Activated naive CD8-positive, alpha-beta T cell treated with anti-CD3 and anti-CD28 coated beads, Interleukin-2, amount 50 U/mL, for 24 hours (primary cell): ENCODE measurements at places on chromosomes 4 and X.

DNA sequence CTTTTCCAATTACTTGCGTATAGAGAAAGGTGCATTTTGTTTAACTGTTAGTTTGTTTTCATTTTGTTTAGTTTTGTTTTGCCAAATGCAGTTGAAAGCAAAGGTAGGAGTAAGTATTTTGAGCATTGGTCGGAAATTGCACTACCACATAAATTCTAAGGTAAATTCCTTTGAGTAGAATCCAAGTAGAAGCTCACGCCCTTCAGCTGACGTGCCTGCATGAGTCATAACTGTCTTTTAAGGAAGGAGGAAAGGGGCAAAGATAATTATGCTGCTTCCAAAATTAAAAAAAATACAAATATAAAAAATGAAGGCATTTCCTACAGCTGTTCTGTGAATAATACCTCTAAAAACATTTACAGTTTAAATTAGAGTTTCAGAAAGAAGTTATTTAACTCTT is 110.2 kb upstream of the MYOZ2 start:
- no peak for DNase-seq

DNA sequence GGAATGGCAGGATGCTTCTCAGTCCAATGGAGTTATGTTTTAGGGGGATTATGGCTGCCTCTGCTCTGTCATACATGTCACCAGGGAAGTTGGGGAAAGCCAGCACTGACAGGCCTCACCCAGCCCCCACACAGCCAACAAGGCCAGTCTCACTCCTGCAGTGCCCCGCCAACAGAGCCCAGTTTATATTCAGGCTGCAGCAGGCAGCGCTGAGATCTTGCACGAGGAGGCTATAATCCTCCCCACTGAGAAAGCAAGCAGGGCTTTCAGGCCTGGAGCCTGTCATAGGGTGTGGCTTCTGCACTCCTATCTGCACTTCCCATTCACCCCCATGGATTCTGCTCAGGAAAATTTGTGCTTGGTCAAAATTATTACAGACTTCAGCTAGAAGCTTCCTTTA is 25.1 kb downstream of the ADAD1 start:
- DNase-seq: no peak

DNA sequence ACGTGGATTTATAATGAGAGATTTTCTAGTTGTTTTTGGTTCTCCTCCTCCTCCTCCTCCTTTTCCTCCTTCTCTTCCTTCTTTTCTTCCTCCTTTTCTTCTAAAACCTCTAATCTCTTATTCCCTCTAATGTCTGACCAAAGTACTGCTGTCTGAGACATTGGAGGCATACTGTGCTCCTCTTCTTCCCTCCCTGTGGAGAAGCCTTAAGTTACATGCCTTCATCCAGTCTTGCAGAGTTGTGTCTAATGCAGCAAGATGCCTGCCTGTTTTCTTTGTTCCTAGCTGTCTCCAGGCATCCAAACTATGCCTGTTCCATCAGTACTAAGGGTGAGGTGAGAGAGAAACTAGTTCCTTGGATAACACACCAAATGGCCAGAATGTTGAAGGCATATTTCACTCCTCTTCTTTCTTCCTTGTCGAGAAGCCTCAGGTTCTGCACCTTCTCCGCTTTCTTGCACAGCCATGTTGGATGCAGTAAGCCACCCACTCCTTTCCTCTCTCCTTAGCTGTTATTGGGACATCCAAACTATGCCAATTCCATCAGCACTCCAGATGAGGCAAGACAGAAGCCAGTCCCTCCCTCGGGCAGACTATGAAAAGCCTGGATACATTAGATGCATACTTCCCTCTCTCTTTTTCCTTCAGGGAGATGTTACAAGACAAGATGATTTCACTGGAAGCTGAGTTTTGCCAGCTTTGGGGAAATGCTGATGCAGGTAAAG is 285.7 kb upstream of the TRAM1L1 start:
- no peak for DNase-seq

DNA sequence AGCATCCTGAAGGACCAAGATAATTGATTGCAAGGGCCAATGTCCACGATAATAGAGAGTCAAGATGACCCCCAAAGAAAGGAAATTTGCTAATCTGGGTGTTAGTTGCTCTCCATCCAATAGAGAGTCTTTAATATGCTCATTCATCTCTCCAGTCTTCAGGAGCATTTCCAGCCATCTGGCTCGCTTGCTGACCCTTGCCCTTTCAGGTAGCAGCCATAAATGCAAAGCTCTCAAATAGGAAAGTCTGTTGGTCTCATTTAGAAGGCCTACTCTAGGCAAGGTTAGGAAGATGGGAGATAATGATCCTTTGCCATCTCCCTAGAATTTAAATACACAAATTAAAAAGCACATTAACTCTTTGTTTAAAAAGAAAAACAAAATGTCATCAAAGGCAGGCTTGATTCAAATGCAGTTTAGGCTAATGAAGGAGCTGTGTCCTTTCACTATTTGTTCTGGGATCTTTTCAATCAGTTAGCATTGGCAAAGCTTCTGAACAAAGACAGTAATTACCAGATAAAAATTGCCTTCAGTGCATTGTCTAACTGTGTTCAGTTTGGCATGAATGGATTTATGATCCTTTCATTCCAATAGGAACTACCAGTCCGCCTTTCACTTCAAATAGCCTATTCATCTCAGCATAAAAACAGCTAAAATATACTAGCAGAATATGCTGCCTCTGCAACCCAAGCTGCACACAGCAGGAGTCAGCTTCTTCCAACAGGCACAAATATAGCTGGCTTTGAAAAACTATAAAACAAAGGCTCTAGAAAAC is 49.6 kb upstream of the ATXN3L start:
- DNase-seq: no peak

DNA sequence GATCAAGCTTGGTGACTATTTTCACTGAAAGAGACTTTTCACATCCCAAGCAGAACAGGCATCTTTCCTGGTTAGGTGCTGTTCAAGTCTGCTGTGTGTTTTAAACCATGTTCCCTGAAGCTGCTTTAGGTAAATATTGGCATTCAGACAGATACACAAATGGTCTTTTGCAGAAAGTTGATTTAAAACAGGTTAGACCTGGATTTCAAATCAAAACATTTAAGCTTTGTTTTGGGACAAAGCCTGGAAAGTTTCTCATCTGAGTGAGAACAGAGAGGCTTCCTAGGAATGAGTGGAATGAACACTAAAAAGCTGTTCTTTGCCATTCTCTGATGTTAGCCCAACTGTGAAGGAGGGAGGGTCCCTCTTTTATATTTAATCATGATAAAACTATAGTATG is 10.1 kb downstream of the ANXA3 start:
- no peak for DNase-seq

- no peak for DNase-seq
These were observed 59.0 kb downstream of the APBB2 start for GRCh38 chr4:41155194-41155830.

GRCh38 chr4:139177869-139178619 is 1.0 kb upstream of the ELF2 start:
- DNase-seq: peak; percentile 89
